ENCODE measurements at places on chromosomes 6 and 20.

GRCh38 chr6:44156494-44157151 lies 2.0 kb upstream of the CAPN11 start:
- no peak for DNase-seq

GRCh38 chr20:11902285-11902697 lies 15.4 kb upstream of the BTBD3 start:
- no peak for DNase-seq

- DNase-seq, result peak; percentile 71
Observed at GRCh38 chr6:26312096-26312463, 52.9 kb upstream of the BTN3A2 start.

- DNase-seq, result no peak
Observed at GRCh38 chr6:111339294-111339693, 143.7 kb downstream of the REV3L start.

GRCh38 chr6:13812359-13812642 lies 2.1 kb downstream of the MCUR1 start:
- DNase-seq, result no peak

Measured in NCI-H1694 treated with DMSO at 0.1 percent for 48 hours (cell line).